Immature natural killer cell (primary cell): ENCODE measurements at places on chromosomes 13 and 19. TPM values are rescaled to one million over a fixed set of nuclear protein-coding genes. Genes with fewer than 3 reads are reported as not detected.
A peak's percentile ranks its signal among the peaks of the same experiment; 100 is the strongest.

DNA sequence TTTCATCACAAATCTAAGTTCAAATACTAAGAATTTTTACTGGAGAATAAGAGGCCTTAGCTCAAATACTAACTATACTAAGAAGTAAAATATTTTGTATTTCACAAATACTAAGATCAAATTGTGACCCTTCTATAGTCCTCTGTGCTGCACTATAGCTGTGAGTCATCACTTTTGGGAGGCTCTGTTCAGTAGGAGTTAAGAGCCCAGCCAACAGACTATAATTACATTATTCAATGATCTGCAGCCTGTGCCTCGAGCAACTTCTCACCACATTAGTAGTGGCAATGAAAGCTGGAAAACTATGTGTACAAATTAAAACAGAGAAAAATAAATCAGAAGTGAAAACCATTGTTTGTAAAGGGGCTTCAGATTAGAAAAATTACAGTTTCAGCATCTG lies 147.3 kb upstream of the GPC6 start:
- DNase-seq, result no peak

DNA sequence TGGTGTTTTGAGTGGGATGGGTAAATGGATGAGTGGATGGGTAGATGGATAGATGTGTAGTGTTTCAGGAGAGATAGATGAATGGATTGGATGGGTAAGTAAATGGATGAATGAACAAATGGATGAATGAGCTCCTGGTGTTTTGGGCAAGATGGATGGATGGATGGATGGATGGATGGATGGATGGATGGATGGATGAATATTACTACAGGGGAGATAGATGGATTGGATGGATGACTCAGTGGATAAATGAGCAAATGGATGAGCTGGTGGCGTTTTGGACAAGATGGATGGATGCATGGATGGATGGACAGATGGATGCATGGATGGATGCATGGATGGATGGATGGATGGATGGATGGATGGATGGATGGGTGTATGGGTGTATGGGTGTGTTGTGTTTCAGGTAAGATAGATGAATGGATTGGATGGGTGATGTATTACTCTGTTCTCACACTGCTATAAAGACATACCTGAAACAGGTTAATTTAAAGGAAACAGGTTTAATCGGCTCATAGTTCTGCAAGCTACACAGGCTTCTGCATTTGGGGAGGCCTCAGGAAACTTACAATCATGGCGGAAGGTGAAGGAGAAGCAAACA lies 12.3 kb downstream of the ZSWIM4 start:
- DNase-seq, result no peak

- peak; percentile 51 for DNase-seq
Measured at GRCh38 chr13:19862481-19863313, 752 bp downstream of the ZMYM5 start.

DNA sequence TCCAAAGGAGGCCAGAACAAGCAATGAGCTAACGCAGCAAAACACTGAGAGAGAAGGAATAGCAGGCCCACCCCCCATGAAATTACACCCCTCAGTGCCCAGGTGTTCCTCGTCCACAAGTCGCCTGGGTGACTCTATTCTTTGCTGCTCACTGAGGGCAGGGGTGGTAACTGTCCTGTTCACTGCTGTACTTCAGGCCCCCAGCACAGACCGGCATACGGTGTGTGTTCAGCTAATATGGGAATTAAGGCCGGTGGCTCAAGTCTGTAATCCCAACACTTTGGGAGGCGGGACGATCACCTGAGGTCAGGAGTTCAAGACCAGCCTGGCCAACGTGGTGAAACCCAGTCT lies 31.9 kb downstream of the DHRS12 start:
- DNase-seq, result no peak

DNA sequence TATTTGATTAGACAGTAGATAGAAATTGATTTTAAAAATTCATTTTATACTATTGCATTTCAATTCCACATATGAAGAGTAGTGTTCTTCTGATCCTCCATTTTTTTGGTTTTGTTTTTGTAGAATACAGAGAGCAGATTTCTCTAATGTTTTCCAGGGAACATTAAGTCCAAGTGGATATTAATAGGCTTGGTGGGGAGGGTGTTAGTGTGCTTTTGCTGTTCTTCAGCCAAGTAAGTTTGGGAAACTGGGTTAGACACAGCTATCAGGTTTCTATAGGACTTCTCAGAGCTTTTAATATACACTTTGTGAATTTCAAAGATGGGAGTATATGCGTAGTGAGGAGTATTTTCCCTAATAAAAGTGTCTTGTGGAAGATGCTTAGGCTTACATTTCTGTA lies 21.8 kb downstream of the NAA16 start:
- no peak for DNase-seq

DNA sequence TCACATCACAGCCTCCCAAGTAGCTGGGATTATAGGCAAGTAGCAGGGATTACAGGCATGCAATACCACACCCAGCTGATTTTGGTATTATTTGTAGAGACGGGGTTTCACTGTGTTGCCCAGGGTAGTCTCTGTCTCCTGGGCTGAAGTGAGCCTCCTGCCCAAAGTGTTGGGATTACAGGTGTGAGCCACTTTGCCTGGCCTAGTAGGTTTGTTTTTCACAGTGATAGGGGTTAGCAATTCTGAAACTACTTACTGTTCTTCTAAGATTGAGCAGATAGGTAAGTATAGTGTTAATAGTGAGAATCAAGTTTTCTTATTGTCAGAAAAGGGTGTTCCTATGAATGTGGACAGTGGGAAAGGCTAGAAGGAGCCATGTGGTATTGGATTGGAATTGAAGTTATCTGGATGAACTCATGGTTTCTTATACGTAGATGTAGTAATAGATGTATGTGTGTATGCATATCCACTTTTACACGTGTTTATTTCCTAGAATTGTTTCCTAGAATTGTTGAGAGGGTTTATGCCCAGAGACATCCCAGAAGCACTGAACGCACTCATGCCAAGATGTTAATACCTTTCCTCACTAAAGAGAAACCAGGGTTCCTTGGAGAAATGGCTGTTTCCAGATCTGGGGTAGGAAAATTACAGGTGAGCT lies 49.1 kb downstream of the SAE1 start:
- no peak for DNase-seq

DNA sequence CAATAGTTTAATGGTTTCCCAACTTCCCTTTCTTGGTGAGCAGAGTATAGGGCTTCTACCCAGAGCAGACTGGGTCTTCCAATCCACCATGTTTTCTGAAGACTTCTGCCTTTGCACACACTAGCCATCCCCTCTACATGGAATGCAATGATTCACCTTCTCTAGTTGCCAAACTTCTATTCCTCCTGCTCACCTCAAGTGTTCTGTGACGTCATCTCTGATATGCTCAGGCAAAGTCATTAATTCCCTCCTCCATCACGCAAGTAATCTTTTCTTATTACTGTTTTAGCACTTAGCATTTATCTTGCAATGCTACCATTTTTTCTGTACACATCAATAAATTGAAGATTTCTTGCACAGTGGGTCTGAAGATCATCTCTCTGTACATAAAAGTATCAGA lies 174.2 kb downstream of the RBM26 start:
- no peak for DNase-seq

GRCh38 chr13:89227356-89227755 lies 1556.2 kb downstream of the SLITRK5 start:
- DNase-seq, result no peak

- no peak for DNase-seq
Measured at GRCh38 chr13:112718318-112718717, 28.5 kb downstream of the ATP11A start.

- DNase-seq, result no peak
Measured at GRCh38 chr19:29393915-29394460, 131.8 kb upstream of the VSTM2B start.

DNA sequence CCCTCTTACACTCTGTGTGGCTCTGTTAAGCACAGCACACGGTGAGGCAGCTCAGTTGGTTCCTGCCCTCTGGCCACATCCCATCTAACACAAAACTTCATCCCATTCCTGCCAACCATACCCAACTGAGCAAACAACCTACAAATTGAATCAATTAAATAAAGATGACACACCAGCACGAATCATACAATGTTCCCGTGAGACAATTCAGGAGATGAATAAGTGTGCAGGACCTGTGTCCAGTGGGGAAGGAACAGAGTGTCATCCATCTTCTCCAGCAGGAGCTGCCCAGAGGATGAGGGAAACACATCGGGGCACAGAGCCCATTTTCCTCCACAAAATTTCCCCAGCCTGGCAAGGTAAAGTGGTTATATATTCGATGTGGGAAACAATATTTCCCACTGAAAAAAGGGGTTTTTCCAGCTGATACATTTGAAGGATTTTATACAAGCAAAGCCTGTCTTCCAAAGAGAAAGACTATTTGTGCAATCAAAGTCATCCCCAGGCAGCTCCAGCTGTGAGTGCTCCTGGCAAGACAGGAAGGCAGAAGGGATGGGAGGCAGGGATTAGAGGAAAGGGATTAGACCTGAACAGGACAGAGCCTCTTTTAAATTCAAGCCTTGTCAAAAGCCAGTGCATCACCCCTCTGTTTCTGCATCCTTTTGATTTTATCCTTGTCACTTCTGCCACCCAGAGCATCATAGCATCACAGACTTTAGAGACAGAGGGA lies 240.2 kb downstream of the LHFPL6 start:
- no peak for DNase-seq

DNA sequence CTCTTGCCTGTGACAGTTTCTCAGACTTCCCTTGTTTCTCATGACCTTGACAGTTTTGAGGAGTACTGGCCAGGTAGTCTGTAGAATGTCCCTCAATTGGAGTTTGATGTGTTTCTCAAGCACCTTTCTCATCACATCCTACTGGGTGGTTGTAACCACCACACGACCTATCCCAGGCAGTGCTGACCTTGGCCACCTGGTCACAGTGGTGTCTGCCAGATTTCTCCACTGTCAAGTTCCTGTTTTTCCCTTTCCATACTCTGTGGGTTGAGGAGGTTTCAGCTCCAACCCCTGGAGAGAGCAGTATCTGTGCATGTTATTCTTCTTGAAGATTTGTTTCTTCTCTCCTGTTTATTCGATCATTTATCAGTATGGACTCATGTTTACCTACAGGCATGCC lies 8.4 kb upstream of the UPF3A start:
- no peak for DNase-seq

DNA sequence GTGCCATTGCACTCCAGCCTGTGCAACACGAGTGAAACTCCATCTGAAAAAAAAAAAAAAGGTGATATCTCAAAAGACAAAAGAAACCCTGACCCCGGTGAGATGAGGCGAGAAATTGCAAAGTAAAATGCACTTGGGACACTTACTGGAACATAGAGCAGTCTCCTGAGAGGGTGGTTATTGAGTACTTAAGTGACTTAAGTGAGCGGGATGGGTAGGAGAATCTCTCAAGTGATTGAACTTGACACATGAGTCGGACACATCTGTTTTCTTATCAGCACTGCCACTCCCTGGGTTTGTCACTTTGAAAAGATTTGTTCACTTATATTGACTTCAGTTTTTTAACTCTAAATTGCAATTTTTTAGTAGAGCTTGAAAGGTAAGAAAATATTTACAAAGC lies 2.8 kb downstream of the ZNF429 start:
- DNase-seq, result no peak

- DNase-seq, result no peak
Measured at GRCh38 chr13:37680137-37680536, 81.6 kb upstream of the POSTN start.

- DNase-seq, result no peak
Measured at GRCh38 chr13:101779147-101779546, 326.7 kb downstream of the ITGBL1 start.

GRCh38 chr19:38221421-38221820 lies 2.6 kb downstream of the DPF1 start:
- no peak for DNase-seq

Gene ZNF805
- polyA plus RNA-seq, result 2.9 TPM

Gene SIGLEC5
- not detected for polyA plus RNA-seq

Gene A1BG
- 32.4 TPM for polyA plus RNA-seq

Gene FNDC3A
- 5.1 TPM for polyA plus RNA-seq

Gene KLK1
- not detected for polyA plus RNA-seq

Gene APBA3
- 24.2 TPM for polyA plus RNA-seq

Gene LIG1
- 17.3 TPM for polyA plus RNA-seq

Gene CEACAM20
- polyA plus RNA-seq, result not detected

Gene PLEKHF1
- polyA plus RNA-seq, result 141 TPM

Gene RASAL3
- 71.5 TPM for polyA plus RNA-seq

Gene LCP1
- 2,414 TPM for polyA plus RNA-seq

Gene TPP2
- 37.6 TPM for polyA plus RNA-seq

Gene MCF2L
- not detected for polyA plus RNA-seq

Gene GRIK5
- not detected for polyA plus RNA-seq

Gene PRR19
- polyA plus RNA-seq, result not detected
